ENCODE measurements at places on chromosomes 4 and X.

DNA sequence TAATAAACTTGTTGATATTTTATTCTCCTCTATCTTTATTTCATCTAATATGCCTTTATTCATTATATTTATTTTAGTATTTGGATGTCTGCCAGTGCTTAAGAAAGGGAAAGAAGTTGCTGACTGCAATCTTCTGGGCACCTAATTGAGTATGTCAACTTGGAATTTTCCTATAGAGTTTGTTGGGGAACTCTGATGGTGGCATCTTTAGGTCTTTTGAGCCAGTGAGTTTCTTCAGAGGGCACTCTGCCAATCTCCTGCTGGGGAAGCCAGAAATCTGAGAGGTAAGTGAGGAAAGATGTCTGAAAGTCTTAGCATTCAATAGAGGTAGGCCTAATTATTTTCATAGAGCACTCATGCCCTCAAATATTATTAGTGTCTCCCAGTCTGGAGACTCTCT, 475.0 kb downstream of the GABRG1 start:
- no peak for DNase-seq

GRCh38 chrX:146243041-146243440, 425.4 kb downstream of the SLITRK2 start:
- no peak for DNase-seq

- DNase-seq = no peak
Measured at GRCh38 chr4:48024522-48024921, 8.0 kb downstream of the NIPAL1 start.

GRCh38 chr4:90240333-90240732, 113.1 kb downstream of the CCSER1 start:
- no peak for DNase-seq

All from suprapubic skin (tissue), 4 donors.